Fibroblast of skin of left biceps (primary cell): ENCODE measurements at places on chromosomes 6 and 20.

- no peak for DNase-seq
Observed at GRCh38 chr20:63876489-63877036, 11.5 kb downstream of the TPD52L2 start.

- peak; percentile 95 for DNase-seq
Observed at GRCh38 chr20:34222208-34222607, 19.0 kb upstream of the ASIP start.

GRCh38 chr6:71082033-71082650 lies 125.3 kb upstream of the B3GAT2 start:
- no peak for DNase-seq

- no peak for DNase-seq
Observed at GRCh38 chr6:132481189-132481588, 31.7 kb downstream of the STX7 start.

DNA sequence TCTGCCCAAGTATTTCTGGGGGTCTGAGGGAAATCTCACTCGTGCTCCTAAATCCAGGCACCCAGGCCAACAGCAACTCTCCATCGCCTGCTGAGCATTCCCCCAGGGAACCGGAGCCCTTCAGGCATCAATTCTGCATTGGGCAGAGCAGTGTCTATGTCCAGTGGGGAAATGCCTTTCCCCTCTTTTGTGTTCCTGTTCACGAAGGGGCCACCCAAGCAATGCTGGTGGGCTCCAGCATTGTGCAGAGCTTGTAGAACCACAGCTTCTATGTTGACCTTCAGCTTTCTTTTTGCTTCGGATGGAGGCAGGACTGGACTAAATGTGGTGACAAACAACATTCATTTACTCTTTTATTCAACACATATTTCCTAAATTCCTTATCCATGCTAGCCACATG lies 27.2 kb upstream of the DDR1 start:
- no peak for DNase-seq

GRCh38 chr20:58131551-58132142 lies 96.8 kb downstream of the ANKRD60 start:
- DNase-seq = peak; percentile 53

- no peak for DNase-seq
Observed at GRCh38 chr6:14463110-14463509, 345.5 kb downstream of the CD83 start.

DNA sequence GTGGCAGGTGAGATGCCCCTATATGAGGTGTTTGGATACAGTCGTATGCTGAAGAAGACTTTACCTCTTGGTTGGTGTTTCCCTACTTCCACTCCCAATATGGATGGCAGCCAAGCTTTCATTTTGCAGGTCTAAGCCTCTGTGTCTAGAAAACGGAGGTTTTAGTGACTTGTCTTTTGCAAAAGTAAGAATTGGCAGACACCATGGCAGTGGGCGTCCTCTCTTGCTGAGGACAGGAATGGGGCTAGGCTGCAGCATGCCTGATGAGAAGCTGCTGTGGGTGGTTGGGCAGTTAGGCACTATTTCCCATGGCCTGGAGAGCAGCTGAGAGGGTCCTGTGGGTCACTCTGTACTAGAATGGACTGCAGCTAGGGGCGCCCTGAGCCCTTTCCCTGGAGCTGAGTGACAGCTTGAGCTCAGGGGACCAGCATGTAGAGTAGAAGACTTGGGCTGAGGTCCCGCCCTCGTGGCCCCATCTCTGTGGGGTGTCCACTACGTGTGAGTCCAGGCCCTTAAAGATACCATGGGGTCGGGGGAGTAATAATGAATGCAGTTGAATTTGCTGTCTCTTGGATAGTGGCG lies 127.4 kb downstream of the CDH26 start:
- no peak for DNase-seq
